ENCODE measurements at places on chromosomes 6 and 20.
A peak's percentile ranks its signal among the peaks of the same experiment; 100 is the strongest.

DNA sequence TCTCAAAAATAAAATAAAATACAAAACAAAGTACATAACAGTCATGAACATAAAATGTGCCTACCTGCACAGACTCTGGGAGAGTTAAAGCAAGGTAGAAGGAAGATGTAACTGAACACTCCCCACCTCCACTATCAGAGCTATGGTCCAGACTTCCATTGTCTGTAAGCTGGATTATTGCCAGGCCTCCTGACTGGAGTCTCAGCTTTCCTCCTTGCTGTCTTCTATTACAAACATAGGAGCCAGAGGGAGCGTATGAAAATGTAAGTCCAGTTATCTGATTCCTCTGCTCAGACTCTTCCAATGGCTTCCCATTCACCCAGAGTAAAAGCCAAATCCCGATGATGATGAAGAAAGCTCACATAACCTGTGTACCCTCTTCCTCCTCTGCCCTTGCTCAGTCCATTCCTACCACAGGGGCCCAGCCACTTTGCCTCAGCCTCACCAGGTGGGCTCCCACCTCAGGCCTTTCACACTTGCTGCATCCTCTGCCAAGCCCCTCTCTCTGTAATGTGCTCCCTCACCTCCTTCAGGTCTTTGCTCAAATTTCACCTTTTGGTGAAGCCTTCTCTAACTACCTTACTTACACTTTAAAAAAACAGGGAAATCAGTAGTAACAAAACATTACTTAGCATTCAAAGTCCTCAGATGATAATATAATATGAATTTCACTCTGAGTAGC lies 194.1 kb downstream of the RIMS1 start:
- DNase-seq = peak; percentile 7
- H3K36me3 ChIP-seq = no peaks in the 10 kb centered on the region
- H3K27ac ChIP-seq = no peak overlapping the region

DNA sequence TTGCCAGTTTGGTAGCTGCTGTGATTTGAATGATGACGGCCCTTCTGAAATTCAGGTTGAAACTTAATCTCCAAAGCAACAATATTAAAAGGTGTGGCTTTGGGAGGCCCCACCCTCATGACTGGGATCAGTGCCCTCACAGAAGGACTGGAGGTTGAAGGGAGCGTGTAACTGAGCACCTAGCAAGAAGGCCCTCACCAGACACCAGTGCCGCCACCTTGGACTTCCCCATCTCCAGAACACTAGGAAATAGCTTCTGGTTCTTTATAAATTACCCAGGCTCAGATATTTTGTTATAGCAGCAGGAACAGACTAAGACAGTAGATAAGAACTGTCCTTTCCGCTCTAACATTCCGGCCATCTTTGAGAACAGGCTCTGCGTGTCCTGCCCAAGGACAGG lies 243.1 kb downstream of the DLL1 start:
- no peak for DNase-seq
- H3K27ac ChIP-seq = no peak overlapping the region
- H3K4me3 ChIP-seq = no peak overlapping the region
- no peaks in the 10 kb centered on the region for H3K27me3 ChIP-seq
- no peaks in the 10 kb centered on the region for H3K36me3 ChIP-seq

DNA sequence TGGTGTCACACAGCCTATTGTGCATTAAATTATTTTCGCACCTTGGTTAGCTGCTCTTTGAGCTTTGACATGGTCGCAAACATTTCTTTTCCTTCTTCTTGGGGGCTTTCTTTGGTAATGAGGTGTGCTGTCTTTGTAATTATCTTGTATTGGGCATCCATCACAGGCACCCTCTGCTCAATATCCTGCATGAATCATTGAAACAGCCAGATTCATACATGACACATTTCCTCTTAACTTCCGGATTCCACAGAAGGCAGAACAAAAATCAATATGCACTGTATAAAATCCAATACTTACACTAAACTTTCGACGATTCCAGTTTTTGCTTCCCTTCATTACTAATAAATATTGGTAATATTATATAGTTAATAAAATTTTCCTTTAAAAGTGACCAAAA lies 175.6 kb downstream of the SYNE1 start:
- no peaks in the 10 kb centered on the region for H3K36me3 ChIP-seq
- no peak overlapping the region for H3K27ac ChIP-seq
- DNase-seq = no peak

DNA sequence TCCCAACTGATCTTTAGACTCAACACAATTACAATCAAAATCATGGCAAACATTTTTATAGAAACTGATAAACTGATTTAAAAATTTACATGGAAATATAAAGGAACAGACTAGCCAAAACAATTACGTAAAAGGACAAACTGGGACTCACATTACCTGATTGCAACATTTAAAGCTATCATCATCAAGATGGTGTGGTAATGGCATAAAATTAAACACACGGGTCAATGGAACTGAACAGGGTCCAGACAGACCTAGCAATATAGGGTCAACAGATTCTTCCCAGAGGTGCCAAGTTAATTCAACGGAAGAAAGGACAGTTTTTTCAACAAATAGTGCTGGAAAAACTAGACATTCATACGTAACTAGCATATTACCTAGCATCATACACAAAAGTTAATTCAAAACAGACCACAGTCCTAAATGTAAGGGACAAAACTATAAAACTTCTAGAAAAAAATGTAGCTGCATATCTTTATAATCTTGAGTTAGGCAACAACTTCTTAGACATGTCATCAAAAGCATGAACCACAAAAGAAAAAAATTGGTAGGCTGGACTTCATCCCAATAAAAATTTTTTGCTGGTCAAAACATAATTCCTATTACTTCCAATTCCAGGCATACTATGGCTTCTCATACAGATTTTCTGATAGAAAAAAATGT lies 147.4 kb upstream of the BEND6 start:
- DNase-seq = no peak
- H3K36me3 ChIP-seq = no peaks in the 10 kb centered on the region
- peaks cover 56% of the 10 kb centered on the region for H3K4me1 ChIP-seq
- H3K4me3 ChIP-seq = no peak overlapping the region

- no peaks in the 10 kb centered on the region for H3K27me3 ChIP-seq
- no peak overlapping the region for H3K4me3 ChIP-seq
- no peaks in the 10 kb centered on the region for H3K36me3 ChIP-seq
- H3K27ac ChIP-seq = no peak overlapping the region
- no peaks in the 10 kb centered on the region for H3K4me1 ChIP-seq
Observed at GRCh38 chr6:146700078-146700686, 101.4 kb downstream of the ADGB start.

DNA sequence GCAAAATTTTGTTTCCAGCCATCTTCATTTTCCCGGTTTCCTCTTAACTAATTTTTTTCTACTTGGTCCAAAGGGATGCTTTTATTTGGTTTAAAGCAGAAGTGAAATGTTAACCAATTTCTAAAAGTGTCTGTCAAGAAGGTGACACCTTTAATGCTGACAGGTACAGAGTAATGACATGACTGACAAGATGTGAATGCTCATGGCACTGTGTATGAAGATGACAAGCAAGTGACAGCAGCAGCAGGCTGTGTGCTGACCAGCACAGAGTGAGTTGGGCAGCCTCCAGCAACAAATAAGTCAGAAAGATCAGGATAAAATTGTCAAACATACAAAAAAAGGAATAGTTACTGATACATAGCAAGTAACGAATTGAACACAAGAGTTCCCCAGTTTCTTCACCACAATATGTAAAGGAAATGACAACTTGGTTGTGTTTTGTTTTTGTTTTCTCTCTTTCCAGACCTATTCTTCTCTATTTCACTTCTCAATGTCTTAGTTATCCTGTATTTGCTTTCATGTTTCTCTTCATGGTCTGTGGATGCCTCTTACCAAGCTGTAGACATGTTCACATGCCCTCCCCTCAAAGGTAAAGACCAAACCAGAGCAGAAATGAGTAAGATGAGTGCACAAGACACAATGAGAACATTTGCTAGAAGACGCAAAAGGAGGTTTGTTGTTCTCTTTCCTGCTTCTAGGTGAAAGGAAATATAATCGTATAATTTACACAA lies 174.9 kb downstream of the FRK start:
- H3K27ac ChIP-seq = no peak overlapping the region
- no peaks in the 10 kb centered on the region for H3K4me1 ChIP-seq
- no peaks in the 10 kb centered on the region for H3K36me3 ChIP-seq
- H3K27me3 ChIP-seq = no peaks in the 10 kb centered on the region

DNA sequence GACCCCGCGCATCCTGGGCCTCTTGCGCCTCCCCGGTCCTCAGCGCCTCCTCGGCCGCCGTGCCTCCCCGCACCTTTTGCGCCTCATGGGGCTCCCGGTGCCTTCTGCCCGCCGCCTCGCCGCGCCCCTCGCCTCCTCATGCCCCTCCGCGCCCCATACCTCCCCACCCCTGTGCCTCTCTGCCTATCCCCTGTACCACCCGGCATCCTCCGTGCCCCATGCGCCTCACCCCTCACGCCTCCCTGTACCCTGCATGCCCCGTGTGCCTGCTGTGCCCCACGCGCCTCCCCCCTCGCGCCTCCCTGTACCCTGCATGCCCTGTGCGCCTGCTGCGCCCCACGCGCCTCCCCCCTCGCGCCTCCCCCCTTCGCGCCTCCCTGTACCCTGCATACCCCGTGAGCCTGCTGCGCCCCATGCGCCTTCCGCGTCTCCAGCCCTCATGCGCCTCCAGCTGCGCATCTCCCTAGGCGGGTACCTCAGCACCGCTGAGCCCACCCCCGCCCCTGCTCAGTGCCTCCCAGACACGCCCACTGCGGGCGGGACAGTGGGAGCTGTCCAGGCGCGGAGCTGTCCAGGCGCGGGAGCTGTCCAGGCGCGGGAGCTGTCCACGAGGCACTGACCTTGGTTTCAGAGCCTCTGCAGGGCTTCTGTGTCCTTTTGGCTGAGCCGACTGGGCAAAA lies 37.1 kb downstream of the IGF2R start:
- H3K4me1 ChIP-seq = no peaks in the 10 kb centered on the region
- H3K27ac ChIP-seq = no peak overlapping the region
- DNase-seq = no peak
- H3K27me3 ChIP-seq = no peaks in the 10 kb centered on the region
- peaks cover 45% of the 10 kb centered on the region for H3K36me3 ChIP-seq
- H3K4me3 ChIP-seq = no peak overlapping the region

GRCh38 chr20:37356961-37357371 lies 11.0 kb downstream of the SRC start:
- no peak for DNase-seq
- H3K36me3 ChIP-seq = no peaks in the 10 kb centered on the region
- no peaks in the 10 kb centered on the region for H3K27me3 ChIP-seq
- no peak overlapping the region for H3K27ac ChIP-seq
- peaks cover 39% of the 10 kb centered on the region for H3K4me1 ChIP-seq

DNA sequence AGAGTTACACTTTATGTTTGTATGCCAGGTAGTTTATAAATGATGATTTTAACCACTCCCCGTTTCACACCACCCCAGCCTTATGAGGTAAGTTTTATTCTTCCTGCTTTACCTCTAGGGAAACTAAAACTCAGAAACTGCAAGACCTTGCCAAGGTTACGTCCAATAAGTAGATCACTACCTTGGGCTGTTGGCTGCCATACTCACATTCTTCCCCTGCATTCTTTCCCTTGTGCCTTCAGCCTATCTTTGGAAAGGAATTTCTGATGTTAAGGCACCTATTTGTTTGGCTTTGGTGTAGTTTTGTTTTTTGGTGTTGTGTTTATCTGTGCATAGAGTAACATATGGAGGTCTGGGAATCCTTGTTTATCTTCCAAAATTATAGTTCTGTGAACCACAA lies 122.1 kb downstream of the UST start:
- no peaks in the 10 kb centered on the region for H3K4me1 ChIP-seq
- H3K27me3 ChIP-seq = no peaks in the 10 kb centered on the region
- no peak for DNase-seq
- H3K4me3 ChIP-seq = no peak overlapping the region
- no peaks in the 10 kb centered on the region for H3K36me3 ChIP-seq

DNA sequence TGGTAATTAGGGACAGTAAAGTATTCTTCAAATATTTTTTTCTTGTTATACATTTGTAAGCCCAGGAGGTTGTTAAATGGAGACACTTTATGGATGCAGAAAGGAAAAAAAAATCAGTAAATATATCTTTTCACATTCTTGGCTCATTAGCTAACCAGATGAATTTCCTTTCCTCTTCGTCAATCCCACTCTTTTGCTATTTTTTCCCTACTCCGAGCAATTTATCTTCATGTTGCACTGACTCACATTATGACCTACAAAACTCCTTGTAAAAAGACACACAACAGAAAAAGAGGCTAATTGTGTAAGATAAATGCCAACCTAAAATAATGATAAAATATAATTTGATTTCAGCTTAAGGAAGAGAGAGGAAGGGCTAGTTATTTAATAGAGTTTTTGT lies 472.9 kb upstream of the ZNF337 start:
- no peaks in the 10 kb centered on the region for H3K36me3 ChIP-seq
- no peak overlapping the region for H3K4me3 ChIP-seq
- DNase-seq = no peak
- H3K4me1 ChIP-seq = no peaks in the 10 kb centered on the region
- H3K27me3 ChIP-seq = no peaks in the 10 kb centered on the region

- H3K4me1 ChIP-seq = no peaks in the 10 kb centered on the region
- no peaks in the 10 kb centered on the region for H3K36me3 ChIP-seq
- H3K4me3 ChIP-seq = no peak overlapping the region
- H3K27me3 ChIP-seq = no peaks in the 10 kb centered on the region
- no peak for DNase-seq
Observed at GRCh38 chr6:158554611-158555361, 5.1 kb upstream of the TMEM181 start.

- H3K27ac ChIP-seq = no peak overlapping the region
- H3K36me3 ChIP-seq = no peaks in the 10 kb centered on the region
- H3K27me3 ChIP-seq = peaks cover 8% of the 10 kb centered on the region
- DNase-seq = peak; percentile 48
- H3K4me3 ChIP-seq = no peak overlapping the region
- H3K4me1 ChIP-seq = no peaks in the 10 kb centered on the region
Observed at GRCh38 chr20:44460795-44461141, 14.9 kb upstream of the TTPAL start.

DNA sequence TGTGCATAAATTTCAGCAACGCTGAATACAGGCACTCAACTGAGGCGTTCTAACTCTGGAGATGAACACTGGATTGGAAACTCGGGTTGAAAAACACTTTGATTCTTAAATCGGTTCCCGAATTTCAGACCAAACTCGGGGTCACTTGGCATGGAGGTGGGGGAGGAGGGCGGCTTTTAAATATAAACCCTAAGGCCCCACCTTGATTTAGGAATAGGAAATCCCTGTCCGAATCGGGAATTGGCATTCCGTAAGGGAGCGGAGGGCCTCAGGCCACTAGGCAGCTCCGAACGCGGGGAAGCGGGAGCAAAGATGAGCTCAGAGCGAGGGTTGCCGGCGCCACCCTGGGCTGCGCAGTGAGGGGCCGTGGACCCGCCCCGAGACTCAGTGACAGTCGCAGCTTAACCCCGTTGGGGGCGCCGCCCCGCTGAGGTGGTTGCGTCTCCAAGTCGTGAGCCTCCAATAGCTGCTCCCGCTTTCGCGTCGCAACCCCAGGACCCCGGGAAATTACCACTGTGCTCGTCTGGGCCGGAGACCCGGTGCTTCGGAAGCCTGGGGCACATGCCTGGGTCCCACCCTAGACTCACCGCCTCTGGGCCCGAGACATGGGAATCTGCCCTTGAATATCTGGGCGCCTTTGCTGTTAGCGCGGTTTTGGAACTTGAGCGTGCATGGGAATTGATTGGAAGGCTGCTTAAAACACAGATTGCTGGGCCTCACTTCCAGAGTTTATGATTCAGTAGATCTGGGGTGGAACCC lies 4.6 kb upstream of the SIM1 start:
- H3K4me3 ChIP-seq = no peak overlapping the region
- no peak overlapping the region for H3K27ac ChIP-seq
